Psoas muscle (tissue), 8 donors: ENCODE measurements at places on chromosomes 2 and 18.
A peak's percentile ranks its signal among the peaks of the same experiment; 100 is the strongest.

DNA sequence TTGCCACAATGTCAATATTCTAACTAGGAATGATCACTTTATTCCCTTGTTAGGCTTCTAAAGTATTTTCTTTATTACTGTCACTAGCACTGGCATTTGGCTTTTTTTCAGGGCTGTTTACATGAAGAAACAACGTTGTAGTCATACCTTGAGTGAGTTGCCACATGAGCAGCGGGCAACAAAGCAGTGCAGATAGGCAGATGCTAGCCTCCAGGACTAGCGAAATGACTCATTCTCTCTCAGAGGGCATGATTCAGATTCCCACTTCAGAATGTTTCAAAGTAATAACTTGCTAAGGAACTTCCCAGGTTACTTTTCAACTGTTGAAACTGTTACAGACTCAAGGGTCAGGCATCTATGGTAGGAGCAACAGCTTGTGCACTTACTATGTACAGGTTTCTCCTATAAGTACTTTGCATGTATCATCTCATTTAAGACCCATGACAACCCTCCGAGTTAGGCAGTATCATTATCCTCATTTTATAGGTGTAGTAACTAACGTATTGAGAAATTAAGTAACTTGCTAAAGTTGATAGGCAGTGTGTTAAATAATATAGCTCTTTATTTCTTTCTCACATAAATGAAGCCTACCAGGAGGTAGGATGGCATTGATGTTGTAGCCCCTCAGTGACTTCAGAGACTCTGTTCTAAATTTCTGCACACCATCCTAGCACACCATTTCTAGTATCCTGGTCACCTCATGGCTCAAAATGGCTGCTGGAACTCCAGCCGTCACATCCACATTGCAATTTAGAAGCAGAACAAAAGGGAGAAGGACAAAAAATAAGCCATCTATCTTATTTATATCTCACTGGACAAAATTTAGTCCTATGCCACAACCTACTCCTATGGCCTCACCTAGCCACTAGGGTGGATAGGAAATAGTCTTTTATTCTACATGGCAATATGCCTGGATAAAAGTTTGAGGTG, 83.3 kb downstream of the ICOS start:
- no peak for DNase-seq

- no peak for DNase-seq
Observed at GRCh38 chr2:231576465-231576864, 16.2 kb upstream of the TEX44 start.

- DNase-seq = no peak
Observed at GRCh38 chr18:23133860-23134779, 1.2 kb upstream of the CABLES1 start.

GRCh38 chr2:73268830-73269685, 15.2 kb downstream of the FBXO41 start:
- peak; percentile 50 for DNase-seq

DNA sequence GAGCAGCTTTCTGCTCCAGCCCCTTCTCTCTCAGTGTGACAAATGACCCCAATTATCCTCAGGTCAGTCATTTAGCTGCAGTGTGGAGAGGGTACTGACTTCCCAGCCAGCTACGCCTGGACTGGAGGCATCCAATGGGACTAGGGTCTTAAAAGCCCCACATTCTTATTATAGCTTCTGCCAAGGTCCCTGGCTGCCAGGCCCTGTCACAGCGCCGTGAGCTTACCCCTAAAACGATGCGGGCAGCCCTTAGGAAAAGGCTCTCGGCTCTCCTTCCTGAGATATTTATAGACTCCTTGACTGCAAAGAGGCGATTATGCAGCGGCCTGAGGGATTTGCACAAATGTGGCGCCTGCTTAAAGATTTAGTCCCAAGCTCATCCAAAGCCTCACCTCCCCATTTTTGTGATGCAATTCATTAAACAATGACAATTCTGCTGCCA, 69.2 kb upstream of the EDAR start:
- no peak for DNase-seq

GRCh38 chr2:64708829-64709228, 55.1 kb upstream of the SERTAD2 start:
- DNase-seq = no peak

DNA sequence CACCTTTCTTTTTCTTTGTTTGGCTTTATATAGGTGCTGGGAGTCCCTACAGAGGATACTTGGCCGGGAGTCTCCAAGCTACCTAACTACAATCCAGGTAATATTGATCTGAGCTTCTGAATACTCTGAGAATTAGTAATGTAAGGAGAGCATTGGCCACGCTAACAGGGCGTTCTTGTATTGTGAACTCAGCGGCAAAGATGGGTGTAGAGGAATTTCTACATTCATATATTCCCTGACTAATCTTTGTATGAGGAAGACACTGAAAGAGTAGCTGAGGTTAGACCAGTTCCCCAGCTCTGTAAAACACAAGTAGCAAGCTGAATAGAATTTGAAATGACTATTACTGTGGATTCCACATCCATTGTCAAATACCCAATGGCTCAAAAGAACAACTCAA, 48.5 kb downstream of the CDK15 start:
- DNase-seq = no peak

DNA sequence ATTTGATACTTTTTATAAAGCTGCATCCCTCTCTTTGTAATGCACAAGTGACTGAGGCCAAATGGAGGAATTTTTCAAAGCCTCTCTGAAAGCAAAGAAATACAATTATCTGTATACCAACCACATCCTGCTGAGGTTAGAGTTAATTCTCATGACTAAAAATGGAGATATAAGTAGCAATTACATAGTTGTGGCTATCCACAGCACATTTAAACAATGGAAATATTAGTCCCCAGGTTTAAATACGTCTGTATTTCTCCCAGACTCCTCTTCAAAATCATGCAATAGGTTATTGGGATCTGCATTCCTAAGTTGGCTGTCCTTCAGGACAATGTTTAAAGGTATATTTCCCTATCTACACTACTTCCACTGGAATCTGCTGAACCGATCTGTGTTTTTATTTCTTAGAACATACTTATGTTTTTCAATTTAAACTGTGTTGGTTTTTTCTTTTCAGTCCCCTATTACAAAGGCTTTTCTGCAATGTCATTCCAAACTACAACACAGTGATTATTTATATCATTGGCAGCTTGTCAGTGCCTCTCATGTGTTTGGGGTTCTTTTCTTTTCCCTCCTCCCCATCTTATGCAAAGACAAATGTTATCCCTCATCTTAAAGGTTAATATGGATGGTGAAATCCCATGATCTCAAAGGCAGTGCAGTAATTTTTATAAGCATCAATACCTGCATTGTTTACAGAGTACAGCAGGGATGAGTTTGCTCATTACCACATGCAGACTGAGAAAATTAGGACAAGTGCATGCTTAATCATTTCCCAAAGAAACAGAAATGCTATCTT, 134.8 kb upstream of the FSHR start:
- no peak for DNase-seq

DNA sequence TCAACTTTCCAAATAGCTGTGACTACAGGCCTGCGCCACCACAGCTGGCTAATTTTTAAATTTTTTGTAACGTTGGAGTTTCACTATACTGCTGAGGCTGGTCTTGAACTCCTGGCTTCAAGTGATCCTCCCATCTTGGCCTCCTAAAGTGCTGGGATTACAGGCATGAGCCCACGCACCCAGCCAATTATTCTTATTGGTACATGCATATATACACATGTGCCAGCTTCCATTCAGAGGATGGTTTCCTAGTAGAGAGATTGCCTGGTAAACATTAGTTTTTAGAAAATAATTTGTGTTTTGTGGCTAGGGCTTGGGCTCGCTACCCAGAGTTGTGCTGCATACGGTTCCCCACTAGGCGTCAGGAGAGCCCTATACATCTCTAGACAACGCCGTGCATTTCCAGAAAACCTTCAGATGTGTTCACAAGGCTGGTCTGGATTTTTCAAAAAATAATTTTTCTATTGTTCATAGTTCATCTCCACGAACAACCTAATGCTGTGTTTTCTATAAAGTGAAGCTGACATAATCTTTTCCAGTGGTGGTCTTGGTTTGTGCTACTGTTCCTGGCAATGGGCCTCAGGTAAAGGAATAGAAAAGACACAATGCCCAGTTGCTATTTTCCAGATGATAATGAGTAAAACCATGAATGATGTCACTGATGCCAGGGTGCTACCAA, 14.6 kb upstream of the AFG3L2 start:
- DNase-seq = peak; percentile 56

GRCh38 chr2:26300234-26300925, 45.6 kb upstream of the SELENOI start:
- no peak for DNase-seq
